Muscle of leg (tissue), 16 donors: ENCODE measurements at places on chromosomes 4 and X. TPM values are rescaled to one million over a fixed set of nuclear protein-coding genes. Genes with fewer than 3 reads are reported as not detected.

The REST gene
- total RNA-seq, result 33.6 TPM

DNA sequence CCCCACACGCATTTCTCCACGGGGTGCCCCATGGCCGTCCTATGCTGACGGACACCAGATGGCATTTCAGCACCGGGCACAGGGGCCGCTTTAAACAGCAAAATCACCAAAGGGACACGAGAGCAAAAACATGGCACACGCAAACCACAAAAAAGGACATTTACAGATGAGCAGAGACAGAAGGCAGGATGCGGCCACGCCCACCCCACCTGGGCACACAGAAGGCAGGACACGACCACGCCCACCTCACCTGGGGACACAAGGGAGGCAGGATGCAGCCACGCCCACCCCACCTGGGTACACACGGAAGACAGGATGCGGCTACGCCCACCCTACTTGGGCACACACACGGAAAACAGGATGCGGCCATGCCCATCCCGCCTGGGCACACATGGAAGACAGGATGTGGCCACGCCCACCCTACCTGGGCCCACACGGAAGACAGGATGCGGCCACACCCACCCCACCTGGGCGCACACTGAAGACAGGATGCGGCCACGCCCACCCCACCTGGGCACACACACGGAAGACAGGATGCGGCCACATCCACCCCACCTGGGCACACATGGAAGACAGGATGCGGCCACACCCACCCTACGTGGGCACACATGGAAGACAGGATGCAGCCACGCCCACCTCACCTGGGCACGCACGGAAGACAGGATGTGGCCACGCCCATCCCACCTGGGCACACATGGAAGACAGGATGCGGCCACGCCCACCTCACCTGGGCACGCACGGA lies 69.1 kb downstream of the FAM53A start:
- no peak for DNase-seq

GRCh38 chr4:6470502-6471306 lies 1.7 kb downstream of the PPP2R2C start:
- DNase-seq, result peak; percentile 24

DNA sequence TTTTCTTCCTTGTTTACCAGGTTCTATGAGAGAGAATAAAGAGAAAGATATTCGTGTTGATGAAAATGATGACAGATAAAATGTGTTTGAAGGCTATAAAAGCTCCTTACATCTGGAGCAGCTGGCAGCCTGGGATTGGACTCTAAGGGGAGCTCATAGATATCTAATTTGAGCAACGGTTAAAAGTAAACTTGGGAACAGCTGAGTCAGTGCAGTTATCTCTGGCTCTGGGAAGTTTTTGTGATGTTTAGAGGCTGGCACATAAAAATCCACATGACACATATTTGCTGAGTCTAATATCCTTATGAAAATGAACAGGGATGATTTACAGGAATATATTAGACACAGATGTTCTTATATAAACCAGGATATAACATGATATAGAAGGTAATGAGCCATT lies 331.8 kb upstream of the TENM3 start:
- DNase-seq, result peak; percentile 12

- DNase-seq, result peak; percentile 23
These were observed 157.7 kb downstream of the SPANXN1 start for GRCh38 chrX:145405012-145405411.

DNA sequence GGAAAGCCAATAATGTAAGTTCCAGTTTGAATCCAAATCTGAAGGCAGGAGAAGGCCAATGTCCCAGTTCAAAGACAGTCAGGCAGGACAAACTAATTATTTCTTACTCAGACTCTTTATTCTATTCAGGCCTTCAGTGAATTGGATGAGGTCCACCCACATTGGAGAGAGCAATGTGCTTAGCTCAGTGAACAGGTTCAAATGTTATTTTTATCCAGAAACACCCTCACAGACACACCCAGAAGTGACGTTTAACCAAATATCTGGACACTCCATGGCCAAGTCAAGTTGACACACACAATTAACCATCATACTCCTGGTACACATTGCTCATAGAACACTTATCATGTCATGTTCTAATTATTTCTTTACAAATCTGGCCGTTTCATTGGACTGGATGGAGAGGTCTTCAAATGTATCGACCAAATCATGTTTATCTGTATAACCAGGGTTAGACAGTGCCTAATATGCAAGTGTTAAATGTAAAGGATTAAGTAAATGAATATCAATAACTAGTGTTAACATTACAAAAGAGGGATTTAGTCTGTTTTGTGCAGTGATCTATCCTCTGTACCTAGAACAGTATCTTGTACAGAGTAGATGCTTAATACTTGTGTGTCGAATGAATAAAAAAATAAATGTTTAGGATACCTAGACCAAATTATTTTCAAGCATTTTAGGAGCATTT lies 27.1 kb upstream of the XK start:
- peak; percentile 1 for DNase-seq

The CENPVL1 gene
- not detected for total RNA-seq

DNA sequence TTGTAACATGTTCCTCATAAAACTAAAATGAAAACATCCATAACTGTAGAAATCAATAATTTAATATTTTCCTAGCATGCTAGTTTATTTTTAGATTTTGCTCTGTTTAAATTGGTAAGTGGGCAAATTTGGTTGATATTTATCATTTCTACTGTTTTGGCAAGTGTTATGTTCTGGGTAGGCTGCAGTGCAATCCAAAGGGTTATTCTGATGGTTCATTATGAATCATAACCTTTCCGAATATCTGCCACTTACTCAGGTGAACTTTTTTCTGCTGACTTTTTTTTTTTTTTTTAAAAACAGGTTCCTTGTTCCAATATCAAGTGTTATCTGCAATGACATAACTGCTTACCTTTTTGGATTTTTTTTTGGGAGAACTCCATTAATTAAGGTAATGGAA lies 52.0 kb downstream of the CDS1 start:
- no peak for DNase-seq

The CHM gene
- total RNA-seq, result 14.6 TPM

- DNase-seq, result peak; percentile 52
These were observed 612 bp downstream of the CPLX1 start for GRCh38 chr4:825063-825970.

GRCh38 chrX:18394477-18394876 lies 30.9 kb upstream of the CDKL5 start:
- DNase-seq, result no peak

- DNase-seq, result peak; percentile 96
These were observed 81.8 kb upstream of the RBPJ start for GRCh38 chr4:26238778-26239679.

DNA sequence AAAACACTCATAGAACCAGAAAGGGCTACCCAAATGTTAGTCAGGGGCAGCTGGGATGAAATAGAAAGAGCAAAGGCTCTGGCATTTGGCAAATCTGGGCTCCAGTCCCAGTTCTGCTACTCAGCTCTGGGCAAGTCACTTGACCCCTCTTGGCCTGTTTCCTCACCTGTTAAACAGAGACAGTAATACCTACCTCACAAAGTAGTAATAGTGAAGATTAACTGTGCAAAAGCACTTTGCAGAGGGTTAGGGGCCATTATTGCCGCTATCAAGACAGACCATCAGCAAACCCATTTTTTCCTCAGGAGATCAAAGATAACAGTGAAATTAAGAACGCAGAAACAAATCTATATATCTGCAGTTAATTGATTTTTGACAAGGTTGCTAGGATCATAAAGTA lies 20.6 kb downstream of the ZBTB33 start:
- no peak for DNase-seq

DNA sequence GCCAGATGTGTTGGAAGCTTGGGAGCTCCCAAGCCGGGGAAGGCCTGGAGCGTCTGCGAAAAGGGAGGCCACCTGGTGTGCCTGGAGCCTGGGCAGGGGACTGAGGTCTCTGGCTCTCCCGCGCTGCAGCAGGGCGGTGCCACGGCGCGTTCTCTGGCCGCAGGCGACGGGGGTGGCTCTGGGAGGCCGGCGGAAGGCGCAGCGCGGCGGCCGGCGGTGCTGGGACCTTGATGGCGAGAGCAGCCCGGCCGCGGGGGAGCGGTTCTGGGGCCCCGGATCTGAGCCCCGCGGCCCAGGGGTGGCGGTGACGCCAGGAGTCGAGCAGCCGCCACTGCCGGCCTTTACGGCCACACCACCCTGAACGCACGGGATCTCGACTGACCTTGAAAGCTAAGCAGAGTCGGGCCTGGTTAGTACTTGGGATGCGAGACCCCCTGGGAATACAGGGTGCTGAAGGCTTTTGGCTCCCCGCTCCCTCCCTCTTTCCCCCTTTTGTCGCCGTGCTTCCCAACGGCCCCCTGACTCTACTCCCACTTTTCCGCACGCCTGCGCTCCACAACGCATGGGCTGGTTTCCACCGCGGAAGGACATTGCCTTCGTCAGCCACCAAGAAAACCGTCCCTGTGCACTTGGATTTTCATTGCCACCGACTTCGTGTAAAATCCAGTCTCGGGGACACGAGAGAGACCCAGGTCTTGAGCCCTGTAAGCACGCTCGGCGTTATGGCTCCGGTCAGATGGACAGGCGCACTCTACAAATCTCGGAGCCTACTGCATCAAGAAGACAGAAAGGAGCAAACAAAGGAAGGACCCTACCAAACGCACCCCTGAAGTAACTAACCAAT lies 9.5 kb downstream of the FRG2 start:
- no peak for DNase-seq

GRCh38 chr4:139488442-139488841 lies 34.5 kb downstream of the RAB33B start:
- no peak for DNase-seq

The MAGEB17 gene
- 0.09 TPM for total RNA-seq

- DNase-seq, result no peak
These were observed 49.5 kb downstream of the STX18 start for GRCh38 chr4:4492161-4492847.

- no peak for DNase-seq
These were observed 8.9 kb downstream of the FHIP1A start for GRCh38 chr4:151417766-151418376.

- DNase-seq, result no peak
These were observed 308.7 kb downstream of the GBA3 start for GRCh38 chr4:23001478-23001877.

DNA sequence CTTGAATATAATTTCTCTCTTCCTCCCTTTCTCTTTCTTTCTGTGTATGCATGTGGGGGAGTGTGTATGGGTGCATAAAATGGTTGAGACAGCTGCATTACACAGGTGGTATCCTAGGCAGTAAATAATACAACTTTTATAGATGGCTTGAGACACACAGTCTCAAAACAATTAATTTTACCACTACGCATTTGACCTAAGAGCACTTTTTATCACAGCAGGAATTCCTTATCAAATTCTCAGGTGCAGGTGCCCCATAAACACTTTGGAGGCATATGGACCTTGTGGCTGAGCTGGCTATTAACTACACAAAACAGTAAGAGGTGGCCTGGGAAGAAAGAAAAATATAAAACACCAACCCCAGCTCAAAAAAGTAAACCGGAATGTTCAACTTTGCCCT lies 91.3 kb downstream of the RASGEF1B start:
- DNase-seq, result no peak

DNA sequence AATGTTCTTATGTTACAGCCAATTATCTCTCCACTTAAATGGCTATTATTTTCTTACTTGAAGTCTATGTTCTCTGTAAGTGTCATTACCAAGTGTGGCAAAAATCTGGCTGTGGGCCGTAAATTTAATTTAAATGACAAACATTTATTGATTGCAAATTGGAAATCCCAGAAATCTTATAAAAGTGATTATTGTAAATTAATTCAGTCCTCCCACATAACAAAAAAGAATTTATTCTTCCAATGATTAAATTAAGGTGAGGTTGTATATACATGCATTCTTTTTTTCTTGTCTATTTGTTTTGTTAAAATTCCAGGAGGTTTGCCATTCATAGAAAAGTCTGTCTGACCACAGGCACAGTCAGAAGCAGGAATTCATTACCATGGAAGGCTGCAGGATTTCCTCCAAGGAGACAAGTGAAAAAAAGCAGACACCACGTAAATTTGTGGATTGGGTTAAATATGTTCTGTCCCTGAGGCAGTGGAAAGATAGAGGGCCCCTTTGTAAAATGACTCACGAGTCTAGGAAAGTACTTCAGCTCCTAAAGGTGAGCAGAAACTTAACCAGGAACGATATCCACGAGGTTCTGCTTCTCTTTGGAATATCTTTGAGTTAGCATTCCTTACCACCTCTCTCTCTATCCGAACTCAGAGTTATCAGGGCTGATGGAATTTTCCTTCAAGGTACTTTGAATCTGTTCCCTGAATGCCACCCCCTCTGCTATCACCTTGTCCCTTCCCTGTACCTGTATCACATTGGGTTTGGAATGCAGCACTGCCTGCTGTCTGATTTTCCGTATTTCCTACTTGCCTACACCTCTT lies 10.7 kb downstream of the PPARGC1A start:
- no peak for DNase-seq

The HADH gene
- total RNA-seq, result 27.3 TPM

DNA sequence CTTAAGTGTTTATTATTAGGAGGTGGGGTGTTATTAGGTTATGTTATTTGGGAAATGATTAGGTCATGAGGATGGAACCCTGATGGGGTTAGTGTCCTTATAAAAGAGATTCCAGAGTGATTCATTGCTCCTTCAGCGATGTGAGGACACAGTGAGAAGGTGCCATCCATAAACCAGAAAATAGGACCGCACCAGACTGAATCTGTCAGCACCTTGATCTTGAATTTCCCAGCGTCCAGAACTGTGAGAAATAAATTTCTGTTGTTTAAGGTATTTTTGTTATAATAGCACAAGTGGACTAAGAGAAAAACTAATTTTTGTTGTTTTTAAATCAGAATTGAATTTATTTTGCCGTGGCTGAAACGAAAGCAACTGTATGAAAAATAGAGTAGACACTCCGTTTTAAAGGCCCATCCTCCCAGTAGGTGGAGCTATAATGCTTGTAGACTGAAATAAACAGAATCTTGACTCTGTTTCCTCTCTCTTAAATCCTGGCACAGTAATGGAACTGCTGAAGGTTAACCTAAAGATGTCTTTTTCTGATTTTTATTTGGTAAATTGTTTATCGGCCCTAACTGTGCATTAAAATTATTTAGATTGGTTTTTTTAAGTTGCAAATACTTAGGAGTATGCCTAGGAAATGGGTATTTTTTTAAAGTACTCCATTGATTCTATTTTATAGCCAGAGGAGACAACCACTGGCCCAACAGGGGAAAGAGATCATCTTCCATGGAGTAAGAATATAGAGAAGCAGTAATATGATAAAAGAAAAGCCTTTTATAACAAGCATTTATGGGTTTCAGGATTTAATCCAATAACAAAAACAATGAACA lies 133.2 kb upstream of the ADAMTS3 start:
- DNase-seq, result peak; percentile 72

DNA sequence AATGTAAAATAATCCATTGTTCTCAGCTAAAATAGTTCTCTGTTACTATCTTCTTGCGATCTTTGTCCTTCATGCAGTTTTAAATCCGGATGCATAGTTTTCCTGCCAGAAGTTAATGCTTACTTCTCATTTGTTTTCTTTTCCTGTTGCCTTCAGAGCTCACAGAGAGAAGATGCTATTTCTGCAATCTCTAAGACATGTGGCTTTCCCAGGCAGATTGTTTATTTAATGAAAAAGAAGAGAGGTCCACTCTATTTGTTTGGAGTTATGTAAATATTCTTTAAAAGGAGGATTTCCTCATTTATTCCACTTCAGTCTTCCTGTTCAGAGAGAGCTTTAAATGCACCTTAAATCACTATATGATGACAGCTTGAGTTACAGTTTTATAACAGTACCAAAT lies 39.3 kb upstream of the HPGD start:
- DNase-seq, result peak; percentile 59
